Bronchial smooth muscle cell (primary cell): ENCODE measurements at places on chromosomes 16 and 17. TPM values are rescaled to one million over a fixed set of nuclear protein-coding genes. Genes with fewer than 3 reads are reported as not detected.

The OTOA gene
- under 0.01 and 0.09 TPM in 2 replicates for total RNA-seq

The LPCAT2 gene
- 15.8 and 26.6 TPM in 2 replicates for total RNA-seq

The PLA2G10 gene
- not detected in 2 replicates for total RNA-seq

The NPIPA5 gene
- 0.79 and 2.3 TPM in 2 replicates for total RNA-seq

The TIGD7 gene
- 4.4 and 8.5 TPM in 2 replicates for total RNA-seq
